ENCODE measurements at places on chromosomes 7 and 10. TPM values are rescaled to one million over a fixed set of nuclear protein-coding genes. Genes with fewer than 3 reads are reported as not detected.

- DNase-seq = no peak
These were observed 33.6 kb upstream of the VSIR start for GRCh38 chr10:71806704-71807556.

GRCh38 chr7:99155211-99155610 lies 11.3 kb upstream of the SMURF1 start:
- no peak for DNase-seq

- no peak for DNase-seq
These were observed 59.0 kb downstream of the BUB3 start for GRCh38 chr10:123213192-123213591.

DNA sequence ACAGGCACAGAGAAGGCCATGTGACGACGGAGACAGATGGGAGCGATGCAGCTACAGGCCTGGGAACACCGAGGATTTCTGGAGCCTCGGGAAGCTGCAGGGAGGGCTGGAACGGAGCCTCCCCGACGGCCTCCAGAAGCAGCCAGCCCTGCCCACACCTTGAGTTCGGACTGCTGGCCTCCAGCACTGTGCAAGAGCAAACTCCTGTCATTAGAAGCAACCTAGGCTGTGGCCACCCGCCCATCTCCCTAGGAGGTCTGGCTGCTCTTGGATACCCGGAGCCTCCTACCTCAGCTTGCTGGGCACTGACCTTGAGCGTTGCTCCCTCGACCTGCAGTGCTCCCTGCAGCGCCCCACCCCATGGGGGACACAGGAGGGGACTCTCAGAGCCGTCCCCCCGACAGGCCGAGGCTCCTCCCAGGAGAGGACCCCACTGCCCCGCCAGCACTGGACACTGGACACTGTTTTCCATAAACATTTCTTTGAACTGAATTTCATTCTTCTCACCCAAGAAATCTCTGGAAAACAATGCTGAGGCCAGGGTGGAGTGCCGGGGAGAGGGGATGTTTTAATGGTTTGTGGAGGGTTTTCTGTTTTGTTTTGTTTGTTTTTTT lies 22.5 kb upstream of the TNRC18 start:
- no peak for DNase-seq

- DNase-seq = peak; percentile 37
These were observed 525.2 kb downstream of the LRMDA start for GRCh38 chr10:75956624-75957023.

DNA sequence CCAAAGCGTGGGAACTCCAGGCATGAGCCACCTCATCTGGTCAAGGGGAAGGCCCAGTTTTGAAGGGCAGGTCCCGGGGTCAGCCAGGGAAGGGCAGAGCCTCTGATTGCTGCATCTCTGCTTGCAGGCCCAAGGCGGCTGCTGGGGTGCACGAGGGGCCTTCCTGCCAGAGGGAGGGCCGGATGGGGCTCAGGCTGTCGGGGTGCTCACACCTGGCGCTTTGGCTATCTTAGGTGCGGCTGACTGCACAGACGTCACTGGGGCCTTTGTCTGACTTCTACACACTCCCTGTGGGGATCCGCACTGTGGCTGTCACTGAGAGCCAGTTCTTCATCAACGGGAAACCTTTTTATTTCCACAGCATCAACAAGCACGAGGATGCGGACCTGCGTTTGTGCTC lies 68.7 kb downstream of the ZNF727 start:
- no peak for DNase-seq

DNA sequence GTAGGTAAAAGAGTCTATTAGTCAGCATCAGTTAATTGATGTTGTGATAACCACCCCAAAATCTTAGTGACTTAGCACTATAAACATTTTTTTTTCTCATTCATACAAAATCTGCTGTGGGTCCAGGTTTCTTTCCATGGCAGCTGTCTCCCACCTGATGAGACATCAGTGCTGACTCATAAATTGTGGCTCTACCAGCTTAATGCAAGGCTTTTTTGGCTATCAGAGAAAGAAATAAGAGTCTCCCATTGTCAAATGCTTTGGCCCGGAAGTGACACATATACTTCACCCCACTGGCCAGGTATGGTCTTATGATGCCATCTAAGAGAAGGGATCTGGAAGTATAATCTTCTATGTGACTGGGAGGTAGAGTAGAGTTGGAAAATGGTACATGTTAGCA lies 14.5 kb downstream of the DNAJB9 start:
- no peak for DNase-seq

Gene OR6V1
- total RNA-seq = not detected

Gene C10orf67
- total RNA-seq = not detected

Data from vagina (tissue), 2 donors.